ENCODE measurements at places on chromosomes 12 and 14.

GRCh38 chr14:22614240-22614799 lies 16.2 kb downstream of the ABHD4 start:
- DNase-seq, result peak; percentile 98

GRCh38 chr14:51261151-51261550 lies 21.1 kb downstream of the TMX1 start:
- DNase-seq, result no peak

GRCh38 chr14:36880276-36880675 lies 218.6 kb downstream of the PAX9 start:
- DNase-seq, result no peak

GRCh38 chr12:84911271-84912197 lies 1.1 kb downstream of the SLC6A15 start:
- DNase-seq, result no peak

- DNase-seq, result no peak
Measured at GRCh38 chr14:104048758-104049507, 36.6 kb upstream of the ASPG start.

- DNase-seq, result no peak
Measured at GRCh38 chr12:16384732-16385131, 37.3 kb downstream of the MGST1 start.

DNA sequence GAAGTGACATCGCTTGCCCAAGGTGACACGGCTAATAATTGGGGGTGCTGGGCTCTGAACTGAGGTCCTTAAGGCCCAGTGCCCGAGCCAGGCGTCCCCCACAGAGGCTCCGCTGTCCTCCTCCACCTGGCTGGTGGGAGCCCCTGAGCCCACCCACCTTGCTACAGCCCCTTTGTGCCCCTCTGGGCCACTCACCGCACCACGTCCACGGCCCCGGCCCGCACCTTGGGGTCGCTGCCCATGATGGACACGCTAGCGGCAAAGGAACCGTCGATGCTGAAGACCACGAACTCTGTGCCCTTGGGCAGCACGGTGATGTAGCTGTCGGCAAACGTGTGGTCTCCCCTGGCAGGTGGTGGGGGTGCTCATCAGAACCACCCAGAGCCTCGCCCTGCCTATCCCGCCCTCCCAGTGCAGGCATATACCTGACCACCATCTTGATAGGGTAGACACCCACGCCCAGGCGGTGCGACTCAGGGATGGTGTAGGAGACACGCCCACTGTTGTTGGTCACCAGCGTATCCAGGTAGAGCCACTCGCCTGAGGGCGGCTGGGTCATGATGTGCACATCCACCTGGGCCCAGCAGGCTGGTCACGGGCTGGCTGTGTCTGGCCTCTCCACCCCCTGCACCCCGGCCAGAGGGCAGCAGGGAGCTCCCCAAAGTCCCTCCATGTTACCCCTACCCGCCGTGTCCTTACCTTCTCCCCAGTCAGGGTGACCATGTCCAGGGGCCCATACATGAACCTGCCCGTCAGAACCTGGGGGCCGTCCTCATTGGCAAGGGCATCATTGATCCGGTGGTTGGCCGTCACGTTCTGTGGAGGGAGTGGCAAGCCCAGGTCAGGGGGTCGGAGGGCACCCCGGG lies 6.8 kb downstream of the ARL6IP4 start:
- no peak for DNase-seq

DNA sequence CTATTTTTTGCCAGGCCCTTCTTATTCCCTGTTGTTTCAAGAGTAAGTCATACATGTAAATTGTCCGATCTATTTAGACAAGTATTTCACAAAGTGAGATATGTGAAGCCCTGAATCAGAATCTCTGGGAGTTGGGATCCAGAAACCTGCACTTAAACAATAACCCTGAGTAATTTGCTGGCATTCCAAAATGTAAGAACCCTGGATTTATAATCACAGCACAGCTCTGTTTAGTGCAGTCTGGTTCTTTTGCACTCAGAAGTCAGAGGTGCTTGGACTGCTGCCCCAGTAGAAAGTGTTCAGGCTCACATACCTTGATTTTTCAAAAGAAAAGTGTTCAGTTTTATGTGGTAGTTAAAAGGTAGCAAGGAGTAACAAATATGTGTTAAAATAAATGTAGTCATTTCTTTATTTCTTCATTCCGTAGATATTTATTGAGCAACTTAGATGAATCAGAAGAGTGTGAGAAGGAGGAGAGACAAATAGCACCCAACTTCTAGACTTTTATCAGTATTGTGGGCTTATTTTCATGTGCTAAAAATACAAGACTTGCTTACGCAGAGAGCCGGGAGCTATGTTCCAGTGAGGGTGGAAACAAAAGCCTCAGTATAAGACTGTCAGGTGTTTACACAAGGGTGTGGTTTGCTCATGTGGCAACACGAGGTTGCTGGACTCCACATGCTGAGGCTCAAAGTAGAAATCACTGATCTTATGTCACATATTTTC lies 70.1 kb downstream of the SYNE2 start:
- DNase-seq, result no peak

GRCh38 chr12:30828686-30829085 lies 73.9 kb upstream of the CAPRIN2 start:
- DNase-seq, result no peak

GRCh38 chr14:99423434-99423833 lies 57.2 kb downstream of the SETD3 start:
- DNase-seq, result no peak

DNA sequence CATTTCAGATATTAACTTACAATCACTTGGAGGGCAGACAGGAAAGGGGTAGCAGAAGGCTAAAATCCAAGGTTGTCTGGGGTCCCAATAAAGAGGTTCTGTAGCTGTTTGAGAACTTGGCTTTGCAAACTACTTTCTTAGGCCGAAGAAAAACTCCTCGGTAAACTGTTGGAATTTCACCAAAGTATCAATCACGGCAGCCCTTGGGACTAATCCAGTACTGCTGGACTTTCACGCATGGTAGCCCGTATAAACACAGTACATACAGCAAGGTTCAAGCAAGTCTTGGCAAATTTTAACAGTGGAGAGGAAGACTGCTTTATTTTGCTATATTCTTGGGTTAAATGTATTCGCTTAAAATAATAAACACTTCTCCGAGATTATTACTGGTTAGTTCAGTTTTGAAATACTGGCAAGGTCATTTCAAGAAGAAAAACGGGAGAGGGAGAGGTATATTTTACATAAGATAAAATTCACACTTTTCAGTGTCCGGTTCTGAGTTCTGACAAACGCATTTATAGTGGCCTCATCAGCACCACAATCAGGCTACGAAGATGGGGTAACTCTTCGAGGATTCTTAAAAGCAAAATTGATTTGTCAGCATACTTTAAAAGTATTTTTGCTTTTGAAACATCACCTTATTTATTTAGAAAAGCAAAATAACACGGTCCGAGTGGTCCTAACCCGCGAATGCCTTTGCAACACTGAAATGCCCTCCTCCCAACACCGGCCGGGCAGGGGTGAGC lies 1.3 kb downstream of the SETD3 start:
- DNase-seq, result no peak

- no peak for DNase-seq
Measured at GRCh38 chr12:50517421-50518048, 12.8 kb downstream of the DIP2B start.

- no peak for DNase-seq
Measured at GRCh38 chr12:213527-213932, 427 bp downstream of the SLC6A12 start.

DNA sequence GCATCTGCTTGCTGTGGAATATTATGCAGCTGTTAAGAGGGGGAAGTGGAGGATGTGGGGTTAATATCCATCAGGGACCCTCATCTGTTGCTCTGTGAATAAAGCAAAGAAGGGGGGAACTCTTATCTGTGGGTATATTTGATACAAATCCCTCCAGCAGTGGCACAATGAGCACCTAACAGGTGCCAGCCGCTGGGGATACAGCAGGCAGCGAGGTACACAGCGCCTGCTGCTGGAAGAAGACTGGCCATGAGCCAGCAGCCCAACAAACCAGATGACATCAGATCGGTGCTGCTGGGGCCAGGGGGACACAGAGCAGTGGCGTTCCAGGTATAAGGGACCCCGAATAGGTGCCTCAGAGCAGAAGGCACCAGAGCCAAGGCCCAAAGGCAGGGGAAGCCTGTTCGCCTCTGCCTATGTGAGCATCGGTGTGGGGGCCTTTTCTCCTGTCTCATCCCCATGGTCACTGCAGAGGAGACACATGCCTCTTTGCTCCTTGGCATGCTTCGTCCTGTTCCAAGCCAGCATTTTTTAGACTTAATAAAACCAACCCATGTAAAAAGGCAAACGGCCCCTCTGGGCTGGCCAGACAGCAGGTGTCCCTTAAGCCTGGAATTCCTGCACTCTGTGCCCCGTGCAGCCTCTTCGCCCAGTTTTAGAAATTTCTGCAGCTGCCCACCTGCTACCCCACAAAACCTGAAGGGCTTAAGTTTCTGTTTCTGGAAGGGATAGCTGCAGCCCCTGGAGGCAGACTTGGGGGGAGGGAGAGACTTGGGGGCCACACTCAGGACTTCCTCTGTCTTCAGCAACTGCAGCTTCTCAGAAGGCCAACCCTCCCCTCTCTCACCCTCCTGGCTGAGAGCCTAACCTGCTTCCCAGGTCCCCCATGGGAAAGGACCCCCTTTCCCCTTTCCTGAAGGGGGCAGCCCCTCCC lies 1.6 kb upstream of the CKB start:
- DNase-seq, result no peak

DNA sequence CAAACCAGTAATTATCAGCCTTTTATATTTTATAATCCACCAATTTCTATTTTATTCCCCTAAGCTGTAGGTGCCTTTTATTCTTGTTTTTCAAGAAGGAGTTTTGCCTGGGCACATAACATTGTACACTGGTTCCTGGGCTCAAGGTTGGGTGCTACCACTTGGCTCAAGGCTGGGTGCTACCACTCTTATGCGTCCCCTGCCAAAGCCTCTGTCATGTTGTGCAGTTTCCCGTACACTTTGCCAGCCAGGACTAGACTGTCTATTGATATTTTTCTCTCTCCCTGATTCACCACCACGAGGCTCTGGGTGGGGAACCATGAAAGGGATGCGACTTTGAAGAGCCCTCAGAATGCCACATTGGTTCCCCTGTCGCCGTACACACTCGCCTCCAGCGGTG lies 52.5 kb upstream of the VASH1 start:
- DNase-seq, result no peak

- no peak for DNase-seq
Measured at GRCh38 chr12:20369305-20370013, 1.1 kb downstream of the PDE3A start.

- no peak for DNase-seq
Measured at GRCh38 chr12:54213079-54213478, 24.3 kb upstream of the SMUG1 start.

GRCh38 chr12:14514154-14514842 lies 53.4 kb downstream of the PLBD1 start:
- no peak for DNase-seq

DNA sequence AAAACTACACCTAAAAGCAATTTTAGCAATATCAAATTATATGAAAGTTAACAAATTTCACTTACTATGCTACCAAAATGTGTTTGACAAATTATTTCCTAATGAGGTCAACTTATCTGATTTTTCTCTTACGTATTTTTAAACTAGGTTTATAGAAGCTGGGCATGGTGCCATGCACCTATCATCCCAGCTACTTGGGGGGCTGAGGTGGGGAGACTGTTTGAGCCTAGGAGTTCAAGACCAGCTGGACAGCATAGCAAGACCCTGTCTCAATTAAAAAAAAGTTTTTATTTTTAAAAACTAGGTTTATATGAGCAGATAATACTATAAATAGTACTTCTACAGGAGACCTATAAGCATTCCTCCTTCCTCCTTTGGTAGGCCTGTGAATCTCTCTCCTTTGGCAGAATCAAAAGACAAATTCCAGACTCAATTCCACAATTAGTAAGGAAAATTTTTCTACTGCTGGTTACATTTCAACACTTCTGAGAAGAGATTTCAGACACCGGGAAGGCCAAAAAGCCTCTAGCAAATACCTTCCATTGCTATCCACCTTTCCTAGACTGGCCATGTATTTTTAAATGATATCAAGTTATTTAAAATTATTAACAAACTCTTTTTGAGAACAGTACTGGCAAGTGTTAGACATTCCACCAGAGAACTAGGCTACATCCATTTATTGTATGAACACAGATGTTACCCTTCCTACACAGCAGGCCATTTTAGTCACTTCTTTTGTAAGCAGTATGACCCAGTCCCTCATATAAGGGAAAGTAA lies 34.4 kb downstream of the CDK17 start:
- peak; percentile 15 for DNase-seq

DNA sequence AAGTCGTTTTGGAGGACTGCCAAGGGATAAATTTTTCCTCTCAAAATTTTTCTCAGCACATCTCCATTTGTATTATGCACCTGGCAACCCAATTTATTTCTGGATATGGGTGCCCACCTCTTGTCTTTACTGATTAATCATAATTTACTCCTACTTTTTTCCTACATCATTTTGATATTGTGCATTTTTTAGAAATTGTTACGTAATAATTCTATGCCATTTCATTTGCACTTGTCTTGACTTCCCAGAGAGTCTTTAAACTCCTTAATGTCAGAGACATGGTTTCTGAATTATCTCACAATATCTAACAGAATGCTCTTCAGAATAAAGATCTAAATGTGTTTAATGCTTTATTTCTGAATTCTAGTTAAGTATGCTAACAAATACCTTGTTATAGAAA lies 113.1 kb downstream of the TMTC3 start:
- no peak for DNase-seq

DNA sequence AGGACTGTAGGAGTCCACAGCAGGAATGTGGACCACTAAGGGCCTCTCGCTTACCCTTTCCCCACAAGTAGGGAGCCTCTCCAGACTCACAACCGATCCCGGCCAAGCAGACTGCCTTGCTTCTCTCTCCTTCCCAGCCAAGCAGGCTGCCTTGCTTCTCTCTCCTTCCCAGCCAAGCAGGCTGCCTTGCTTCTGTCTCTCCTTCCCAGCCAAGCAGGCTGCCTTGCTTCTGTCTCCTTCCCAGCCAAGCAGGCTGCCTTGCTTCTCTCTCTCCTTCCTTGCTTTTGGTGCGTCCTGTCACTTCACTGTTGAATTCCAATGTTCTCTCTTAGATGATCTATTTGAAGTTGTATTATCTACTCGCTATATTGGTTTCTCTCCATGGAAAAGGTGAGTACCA lies 32.6 kb upstream of the CCND2 start:
- no peak for DNase-seq

DNA sequence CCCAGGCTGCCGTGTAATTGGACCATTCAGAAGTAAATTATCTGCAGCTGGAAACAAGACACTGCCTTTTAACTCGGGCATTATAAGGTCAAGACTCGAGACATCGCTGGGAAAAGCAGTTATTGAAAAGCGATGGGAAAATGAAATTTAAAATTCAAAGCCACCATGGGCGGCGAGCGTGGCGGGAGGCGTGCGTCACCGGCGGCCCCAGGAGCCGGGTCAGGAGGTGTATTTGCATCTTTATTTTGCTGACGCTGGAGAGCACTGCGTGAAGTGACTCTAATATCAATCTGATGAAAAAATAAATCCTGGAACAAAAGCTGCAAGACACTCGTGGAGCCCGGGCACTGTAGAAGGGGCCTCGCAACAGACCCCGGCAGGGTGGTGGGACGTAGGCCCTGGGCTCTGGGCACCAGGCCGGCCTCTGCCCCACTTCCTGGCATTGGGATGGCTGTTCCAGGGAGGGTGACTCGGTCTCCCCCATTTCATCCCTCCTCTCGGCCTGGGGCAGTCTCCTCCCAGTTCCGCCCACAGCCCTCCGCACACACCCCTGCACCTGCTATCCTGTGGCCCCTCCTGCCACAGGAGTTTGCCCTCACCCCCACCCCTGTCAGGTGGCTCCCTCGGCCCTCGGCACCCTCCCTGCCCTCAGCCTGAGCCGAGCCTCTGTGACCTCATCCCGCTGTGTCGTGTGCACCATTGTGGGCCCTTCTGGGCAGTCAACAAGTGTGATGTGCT lies 196.2 kb downstream of the KIF26A start:
- no peak for DNase-seq
